ENCODE measurements at places on chromosomes 2 and 18.

DNA sequence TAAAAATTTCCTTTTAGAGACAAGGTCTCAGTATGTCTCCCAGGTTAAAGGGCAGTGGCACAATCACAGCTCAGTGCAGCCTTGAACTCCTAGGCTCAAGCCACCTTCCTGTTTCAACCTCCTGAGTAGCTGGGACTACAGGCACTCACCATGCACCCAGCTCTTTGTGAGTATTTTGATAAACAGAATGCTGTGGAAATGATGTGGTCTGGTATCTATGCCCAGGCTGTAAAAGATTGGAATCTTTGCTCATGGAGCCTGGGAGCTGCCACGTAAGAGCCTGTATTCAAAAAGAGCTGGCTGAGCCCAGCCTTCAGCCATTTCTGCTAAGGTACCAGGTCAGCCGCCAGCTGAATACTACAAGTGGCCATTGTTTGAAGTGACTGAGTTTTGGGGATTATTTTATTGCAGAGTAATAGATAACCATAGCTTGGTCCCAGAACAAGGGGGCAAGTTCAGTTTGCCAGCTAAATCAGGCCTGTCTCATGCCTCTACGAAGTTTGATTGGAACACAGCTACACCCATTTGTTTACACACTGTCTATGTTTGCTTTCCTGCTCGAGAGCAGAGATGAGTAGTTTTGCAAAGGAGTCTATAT lies 21.3 kb upstream of the ARL5A start:
- DNase-seq, result no peak

DNA sequence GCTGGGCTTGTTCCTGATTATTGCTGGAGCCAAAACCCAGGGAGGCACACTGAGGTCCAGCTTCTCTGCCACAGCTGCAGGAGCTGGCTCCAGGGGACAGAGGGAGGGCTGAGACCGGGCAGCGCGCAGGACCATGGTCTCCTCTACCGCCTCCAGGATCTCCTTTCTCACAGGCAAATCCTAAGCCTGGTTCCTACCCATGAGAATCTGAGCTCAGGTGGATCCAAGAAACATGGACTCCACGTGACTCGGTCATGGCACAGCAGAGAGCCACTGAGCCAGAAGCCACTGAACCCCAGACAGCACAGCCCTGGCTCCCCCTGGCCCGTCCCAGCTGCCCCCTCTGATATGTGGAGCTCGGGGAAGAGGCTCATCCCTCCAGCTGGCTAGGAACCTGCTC lies 653.4 kb upstream of the ID2 start:
- no peak for DNase-seq

DNA sequence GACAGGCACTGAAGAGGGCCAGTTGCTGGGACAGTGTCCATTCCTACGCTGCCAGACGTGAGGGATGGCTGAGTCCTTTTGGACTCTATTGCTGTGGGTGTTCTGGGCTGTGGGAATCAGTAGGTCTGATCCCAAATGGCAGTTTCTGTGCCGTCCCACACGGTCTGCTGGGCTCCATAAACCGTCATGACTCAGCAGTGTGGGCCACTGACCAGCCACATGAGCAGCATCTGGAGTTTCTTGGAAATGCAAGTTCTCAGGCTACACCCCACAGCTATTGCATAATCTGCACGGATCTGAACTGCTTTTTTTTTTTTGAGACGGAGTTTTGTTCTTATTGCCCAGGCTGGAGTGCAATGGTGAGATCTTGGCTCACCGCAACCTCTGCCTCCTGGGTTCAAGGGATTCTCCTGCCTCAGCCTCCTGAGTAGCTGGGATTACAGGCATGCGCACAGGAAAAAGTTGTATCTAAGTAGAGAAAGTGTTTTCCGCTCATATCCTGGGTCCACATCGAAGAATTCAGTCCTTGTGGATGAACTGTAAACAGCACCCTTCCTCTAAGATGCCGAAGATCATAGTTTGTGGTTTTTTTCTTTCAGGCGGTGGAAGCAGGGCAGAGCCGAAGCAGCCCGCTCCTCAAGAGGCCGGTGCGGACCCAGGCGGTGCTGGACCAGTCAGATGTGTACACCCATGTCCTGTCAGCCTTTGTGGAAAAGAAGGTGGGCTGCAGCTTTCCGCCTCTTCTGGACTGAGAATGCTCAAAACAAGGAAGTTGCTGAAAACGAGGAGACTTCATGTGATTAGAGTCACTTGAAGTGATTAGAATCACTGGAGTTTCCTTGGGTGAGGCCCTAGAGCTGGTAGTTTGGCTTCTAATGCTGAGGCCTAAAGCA lies 25.5 kb downstream of the RMC1 start:
- DNase-seq, result no peak

DNA sequence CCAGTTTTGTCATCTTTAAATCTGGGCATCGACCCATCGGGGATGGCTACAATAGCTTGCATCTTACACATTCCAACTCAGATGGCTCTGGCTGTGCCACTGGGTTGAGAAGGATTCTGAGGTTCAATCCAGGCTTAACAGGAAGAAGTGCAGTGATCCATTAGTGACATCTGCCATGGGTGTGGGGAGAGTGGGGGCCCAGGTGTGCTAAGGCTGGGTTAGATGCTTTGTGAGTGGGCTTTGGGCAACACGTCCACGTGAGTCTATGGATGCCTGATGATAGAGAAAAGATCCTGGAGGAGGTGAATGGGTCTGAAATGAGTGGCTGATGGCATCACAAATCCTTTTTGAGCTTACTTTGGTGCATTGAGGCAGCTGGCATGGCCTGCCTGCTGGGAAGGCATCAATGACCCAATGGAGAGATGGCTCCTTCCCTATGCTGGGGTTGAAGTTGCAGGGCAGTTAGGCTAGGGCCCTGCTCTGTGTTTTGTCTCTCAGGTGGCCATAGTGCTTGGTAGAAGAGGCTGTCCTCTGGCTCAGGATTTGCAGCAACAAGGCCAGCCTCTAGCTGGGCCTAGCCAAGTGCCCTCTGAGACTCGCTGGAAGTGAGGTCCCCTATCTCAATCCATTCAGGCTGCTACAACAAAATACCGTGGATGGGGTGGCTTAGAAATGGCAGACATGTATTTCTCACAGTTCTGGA lies 56.7 kb downstream of the HS1BP3 start:
- no peak for DNase-seq

DNA sequence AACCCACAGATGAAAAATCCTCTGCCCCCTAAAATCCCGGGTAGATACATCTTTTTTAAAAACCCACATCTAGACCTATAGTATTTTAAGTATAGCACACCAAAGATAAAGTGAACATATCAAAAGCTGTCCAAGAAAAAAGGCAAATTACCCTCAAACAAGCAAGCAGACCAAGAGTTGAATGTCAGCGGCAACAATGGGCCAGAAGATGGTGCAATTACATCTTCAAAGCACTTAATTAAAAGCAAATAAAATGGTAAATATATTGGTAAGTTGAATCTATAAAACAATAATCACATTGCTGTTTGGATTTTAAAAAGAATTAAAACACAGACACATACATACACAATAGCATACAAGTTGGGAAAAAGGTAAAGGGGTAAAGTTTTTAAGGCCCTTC lies 98.5 kb downstream of the MYOM1 start:
- DNase-seq, result no peak

- no peak for DNase-seq
Measured at GRCh38 chr2:37167636-37168180, 10.9 kb upstream of the EIF2AK2 start.

All from cerebellum (tissue), 4 donors.